NCI-H2029 (cell line): ENCODE measurements at places on chromosomes 5 and 9.
A peak's percentile ranks its signal among the peaks of the same experiment; 100 is the strongest.

DNA sequence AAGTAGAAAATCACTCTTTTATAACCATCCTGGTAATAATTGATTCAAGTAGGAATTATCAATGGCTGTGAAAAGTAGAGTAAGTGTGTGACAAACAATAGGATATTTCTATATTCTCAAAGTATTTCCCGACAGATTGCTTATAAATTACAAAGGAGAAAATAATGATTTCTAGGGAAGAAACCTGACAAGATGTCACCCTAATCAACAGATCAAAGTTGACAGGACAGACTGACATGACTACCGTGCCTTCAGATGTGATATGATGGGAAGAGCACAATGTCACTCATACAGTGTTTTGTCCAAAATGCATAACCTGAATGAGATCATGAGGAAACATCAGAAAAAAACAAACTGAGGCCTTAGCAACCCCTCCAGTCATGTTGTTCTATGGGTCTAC lies 53.9 kb upstream of the TRIO start:
- no peak for DNase-seq

DNA sequence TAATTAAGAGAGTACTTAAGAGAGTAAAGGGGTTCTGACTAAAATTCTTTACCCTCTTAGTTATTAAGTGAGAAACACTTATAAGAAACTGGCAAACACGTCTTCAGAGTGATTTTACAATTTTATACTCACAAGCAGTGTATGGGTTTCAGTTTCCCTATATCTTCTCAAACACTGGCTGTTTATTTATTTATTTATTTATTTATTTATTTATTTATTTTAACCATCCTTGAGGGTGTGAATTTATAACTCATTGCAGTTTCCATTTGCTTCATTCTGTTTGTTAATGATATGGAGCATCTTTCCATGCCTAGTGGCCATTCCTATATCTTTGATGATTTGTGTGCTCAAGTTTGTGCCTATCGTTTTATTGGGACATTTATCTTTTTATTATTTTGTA lies 68.0 kb upstream of the SGCD start:
- DNase-seq, result no peak

DNA sequence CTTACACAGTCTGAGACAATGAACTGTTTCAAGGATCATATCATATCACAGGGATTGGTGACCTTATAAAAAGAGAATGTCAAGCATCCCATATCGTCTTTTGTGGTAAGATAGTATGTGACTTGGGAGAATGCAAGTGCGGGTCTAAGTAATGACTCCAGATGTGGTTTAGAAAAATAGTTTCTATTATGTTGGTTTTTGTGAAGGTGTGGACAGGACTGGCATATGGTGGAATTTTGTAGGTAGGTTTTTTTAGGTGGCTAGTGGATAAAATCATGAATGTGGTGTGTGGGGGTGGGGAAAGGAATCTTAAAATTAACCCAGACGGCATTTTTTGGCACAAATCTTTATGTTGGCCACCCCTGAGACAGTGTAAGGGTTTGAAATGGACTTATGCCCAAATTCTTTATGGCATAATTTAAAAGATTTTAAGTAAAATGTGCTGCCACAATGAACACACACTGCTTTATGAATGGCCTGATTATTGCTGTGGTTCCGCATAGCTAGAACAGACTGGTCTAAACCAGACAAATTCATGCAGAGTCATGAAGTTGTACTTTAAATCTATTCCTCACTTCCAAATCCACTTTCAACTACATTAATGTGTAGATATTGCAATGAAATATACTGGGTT lies 204.8 kb upstream of the HAPLN1 start:
- no peak for DNase-seq

DNA sequence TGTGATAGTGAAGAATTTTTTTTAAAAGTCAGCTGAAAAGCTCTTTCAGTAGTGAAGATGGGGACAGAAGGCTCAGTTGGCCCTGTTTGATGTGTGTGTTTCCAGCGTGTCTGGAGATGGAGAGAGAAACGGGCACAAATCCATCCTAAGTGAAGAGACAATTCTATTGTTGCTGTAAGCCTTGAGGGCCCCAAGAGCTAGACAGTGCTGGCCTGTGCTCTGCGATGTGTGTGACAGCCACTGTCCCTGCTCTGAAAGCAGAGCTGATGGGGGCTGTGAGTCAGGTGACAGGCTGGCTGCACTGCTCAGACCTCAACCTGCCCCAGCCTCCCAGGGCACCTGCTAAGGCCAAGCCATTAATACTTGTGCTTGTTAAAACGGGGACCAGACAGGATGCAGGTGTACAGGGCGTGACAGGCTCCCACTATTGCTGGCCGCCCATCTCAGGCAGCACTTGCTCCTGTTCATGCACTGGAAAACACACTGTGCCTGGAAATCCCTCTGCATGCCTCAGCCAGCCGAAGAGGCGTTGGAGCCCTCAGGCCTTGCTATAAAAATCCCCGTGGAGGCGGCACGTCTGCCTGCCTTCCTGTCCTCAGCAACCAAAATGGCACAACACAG lies 44.6 kb upstream of the SEMA4D start:
- no peak for DNase-seq

- no peak for DNase-seq
Measured at GRCh38 chr9:88531920-88532698, 2.9 kb upstream of the NXNL2 start.

- DNase-seq, result peak; percentile 25
Measured at GRCh38 chr5:107564931-107565372, 105.8 kb downstream of the EFNA5 start.

DNA sequence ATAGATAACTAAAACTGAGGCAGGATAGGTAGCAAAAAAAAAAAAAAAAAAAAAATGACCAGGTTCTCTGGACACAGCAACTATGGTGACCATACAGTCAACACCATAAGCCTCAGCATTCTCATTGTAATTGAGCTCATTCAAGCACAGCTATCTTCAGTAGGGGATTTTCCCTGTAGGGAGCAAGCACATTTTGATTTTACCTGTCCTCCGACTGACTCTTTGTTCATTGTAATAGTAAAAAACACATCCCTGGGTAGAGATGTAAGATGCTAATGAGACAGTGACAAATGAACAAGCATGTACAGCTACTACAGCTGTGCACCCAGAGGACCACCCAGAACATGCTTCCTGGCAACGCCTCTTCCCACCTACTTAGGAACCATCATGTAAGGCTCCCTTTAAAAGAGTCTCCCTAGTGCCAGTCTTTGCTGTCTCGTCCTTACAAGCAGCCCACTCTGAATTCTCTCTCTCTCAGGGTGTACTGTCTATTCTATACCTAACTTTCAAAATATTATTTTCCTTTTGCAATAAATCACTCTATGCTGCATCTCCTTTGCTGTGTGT lies 65.0 kb upstream of the FBXW11 start:
- DNase-seq, result no peak

DNA sequence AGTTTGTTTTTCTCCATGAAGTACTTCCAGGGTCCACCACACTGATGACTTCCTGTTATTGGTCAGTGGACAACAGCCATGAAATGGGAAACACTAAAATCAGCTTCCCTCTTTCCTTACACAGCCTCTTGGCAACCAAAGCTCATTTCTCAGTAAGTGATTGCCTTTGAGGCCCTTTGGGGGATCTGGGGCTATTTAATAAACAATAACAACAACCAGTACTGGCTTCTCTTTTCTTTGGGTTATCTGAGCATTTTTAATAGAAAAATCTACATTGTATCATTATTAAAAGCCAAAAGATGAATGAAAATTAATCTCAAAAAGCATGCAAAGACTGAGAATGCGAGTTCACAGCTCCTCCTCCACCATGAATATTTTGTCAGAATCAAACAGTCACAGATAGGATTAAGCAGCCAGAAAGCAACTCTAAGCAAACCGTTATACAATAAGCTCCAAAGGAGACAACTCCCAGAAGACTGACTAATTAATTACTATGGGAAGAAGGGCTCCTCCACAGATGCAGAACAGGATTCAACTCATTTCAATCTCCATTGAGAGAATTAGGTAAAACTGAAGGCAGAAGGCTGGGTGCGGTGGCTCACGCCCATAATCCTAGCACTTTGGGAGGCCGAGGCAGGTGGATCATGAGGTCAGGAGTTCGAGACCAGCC lies 68.3 kb downstream of the SERINC5 start:
- no peak for DNase-seq

DNA sequence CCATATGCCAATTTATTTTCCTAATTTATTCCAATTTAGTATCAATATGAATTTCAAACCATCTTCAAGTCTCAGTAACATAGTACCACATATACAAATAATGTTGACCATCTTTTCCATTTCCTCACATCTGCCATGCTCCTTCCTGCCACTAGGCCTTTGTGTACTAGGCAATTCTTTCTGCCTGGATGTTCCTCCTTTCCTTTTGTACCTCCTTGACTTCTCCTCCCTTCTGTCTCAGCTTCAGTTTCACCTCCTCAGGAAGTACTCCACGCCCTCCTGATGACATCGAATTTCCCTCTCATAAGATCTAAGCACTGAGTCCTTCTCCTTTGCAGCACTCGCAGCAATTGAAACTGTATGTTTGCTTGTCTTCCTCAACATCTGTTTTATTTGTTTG lies 53.9 kb downstream of the MEF2C start:
- DNase-seq, result no peak

GRCh38 chr5:146363161-146363874 lies 24.7 kb downstream of the POU4F3 start:
- DNase-seq, result no peak

DNA sequence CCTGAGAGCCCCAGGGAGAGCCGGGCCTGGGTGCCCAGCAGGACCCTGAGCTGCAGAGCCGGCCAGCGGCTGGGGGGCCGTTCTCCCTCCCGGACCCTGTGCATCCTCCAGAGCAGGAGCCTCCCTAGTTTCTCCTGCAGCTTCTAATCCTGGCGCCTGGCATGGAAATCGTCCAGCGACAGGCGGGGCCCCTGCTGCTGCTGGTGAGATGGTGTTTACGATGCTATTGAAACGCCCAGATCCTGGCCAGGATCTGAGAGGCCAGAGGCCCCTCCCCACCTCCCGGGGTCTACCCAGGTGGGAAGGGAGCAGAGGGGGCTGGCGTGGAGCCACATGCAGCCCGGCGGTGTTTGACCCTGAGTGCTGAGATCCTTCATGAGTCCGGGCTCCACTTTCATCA lies 38.2 kb upstream of the CEP72 start:
- DNase-seq, result peak; percentile 5

DNA sequence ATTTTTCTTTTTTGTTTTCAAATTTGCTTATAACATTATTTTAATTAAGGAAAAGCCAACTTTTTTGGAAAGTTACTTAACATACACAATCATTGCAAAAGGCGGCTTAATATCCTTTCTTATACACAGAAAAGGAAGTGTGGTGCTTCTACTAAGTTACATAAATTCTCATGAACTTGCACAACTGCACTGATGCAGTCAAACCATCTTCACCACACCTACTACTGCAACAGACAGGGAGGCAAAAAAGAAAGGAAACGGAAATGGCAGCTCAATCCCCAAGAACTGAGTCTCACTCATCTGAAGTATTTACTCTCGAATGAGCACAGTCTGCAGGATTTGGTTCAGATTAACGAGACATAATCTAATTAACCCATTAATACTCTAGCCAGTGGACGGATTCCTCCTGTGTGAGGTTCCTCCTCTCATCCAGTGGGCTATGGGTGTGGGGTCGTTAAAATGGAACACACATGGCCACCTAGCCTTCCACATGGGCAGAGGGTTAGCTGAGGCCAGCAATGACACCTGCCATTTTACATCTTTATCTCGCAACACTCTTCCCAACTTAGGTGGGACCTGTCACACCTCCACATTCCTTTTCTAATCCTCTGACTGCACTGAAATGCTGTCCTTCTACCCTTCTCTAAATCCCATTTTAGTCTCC lies 30.0 kb downstream of the GOLM1 start:
- DNase-seq, result no peak

DNA sequence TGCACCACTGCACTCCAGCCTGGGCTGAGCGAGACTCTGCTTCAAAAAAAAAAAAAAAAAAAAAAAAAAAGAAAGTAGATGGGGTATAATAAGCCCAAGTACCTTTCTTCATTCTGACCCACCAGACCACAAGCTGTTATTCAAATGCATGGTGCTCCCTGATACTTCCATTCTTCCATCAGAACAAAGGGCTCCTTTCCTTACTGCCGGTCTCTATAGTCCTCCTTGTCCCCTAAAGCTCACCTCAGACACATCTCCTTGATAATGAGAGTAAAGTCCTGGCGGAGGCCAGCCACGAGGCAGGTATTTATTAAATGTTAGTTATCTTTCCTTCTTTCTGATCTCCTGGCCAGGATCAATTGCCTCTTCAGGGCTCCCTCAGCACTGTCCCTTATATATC lies 162.5 kb downstream of the RAB3C start:
- DNase-seq, result no peak

- no peak for DNase-seq
Measured at GRCh38 chr9:79396168-79396567, 175.6 kb upstream of the TLE4 start.

- DNase-seq, result no peak
Measured at GRCh38 chr5:57550132-57550531, 67.5 kb upstream of the ACTBL2 start.

DNA sequence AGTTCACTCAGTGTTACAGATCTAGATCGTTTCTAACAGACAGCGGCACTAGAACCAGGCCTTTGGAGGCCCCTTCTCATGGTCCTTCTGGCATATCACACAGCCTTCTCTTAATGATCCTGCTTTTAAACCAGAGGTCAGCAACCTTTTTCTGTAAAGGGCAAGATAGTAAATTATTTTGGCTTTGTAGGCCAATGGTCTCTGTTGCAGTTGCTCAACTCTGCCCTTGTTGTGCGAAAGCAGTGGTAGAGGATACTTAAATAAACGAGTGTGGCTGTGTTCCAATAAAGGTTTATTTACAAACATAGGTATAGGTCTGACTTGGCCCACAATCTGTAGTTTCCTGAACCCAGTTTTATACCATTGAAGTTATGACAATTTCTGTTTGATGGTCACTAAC lies 47.3 kb upstream of the CD180 start:
- no peak for DNase-seq

DNA sequence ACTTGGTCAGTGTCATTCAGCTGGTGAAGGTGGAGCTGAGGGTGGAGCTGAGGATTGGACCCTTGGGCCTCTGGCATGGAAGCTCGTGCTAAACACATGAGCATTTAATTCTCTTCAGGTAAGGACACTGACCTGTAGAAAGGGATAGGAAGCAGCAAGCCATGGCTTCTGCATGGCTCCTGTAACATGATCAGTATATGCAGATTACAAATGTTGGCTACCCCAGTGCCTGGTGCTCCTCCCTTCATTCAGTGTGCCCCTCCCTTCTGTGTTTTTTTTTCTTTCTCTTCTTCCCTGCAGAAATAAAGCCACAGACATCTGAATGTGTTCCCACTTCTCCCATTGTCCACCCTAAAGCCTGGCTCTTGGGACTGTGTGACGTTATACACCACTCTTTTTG lies 52.9 kb downstream of the ARHGAP26 start:
- peak; percentile 13 for DNase-seq
